ENCODE measurements at places on chromosomes 7 and 10. TPM values are rescaled to one million over a fixed set of nuclear protein-coding genes. Genes with fewer than 3 reads are reported as not detected.

DNA sequence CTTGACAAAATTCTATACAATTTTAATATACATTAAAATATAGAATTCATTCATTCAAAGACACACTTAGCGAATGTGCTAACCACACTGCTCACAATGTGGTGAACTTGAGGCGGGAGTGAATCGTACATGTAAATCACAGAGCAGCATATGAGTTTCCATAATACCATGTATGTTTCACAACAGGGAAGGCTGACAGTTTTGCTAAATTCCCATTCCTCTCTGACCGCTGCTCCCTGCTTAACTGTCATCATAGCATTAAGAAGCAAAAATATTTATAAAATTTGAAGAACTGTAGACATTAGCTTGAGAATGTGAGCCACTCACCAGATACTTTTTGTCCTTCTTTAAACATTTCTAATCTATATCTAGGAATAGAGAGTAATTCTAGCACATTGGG lies 763.3 kb downstream of the MAGI2 start:
- DNase-seq = no peak

Gene AEBP1
- 51.1 TPM for total RNA-seq

DNA sequence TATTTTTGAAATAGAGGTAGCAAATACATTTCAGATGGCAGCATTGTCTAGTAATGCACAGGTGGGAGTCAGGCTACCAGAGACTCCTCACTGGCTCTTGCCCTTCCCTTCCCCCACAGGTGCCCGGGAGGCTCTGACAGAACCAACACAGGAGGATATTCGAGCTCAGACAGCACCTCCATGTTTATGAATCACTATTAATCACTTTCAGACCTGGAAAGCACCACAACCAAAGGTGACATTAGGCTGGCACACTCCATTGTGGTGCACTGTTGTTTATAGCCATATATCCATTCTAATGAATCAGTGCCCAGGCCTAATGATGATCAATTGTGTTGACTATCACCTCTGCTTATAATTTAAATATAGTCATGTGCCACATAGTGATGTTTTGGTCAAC lies 107.8 kb upstream of the NAMPT start:
- DNase-seq = no peak

DNA sequence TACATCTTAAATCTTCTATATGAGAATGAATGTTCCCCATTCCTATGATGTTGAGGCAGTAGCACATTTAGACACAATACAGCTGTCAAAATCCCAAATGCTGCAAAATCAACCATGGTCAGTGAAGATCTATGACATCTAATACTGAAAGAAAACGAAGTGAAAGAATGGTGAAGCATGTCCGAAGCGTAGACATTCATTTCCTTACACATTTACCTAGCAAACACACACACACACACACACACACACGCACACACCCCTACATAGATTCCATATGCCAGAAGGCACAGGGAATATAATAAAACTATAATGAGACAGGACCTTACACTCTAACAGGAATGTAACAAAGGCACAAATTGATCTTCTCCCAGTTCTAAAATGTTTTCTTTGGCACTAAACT lies 32.5 kb downstream of the CCDC6 start:
- no peak for DNase-seq

Gene HMX3
- total RNA-seq = not detected
